ENCODE measurements at places on chromosomes 6 and 20.

DNA sequence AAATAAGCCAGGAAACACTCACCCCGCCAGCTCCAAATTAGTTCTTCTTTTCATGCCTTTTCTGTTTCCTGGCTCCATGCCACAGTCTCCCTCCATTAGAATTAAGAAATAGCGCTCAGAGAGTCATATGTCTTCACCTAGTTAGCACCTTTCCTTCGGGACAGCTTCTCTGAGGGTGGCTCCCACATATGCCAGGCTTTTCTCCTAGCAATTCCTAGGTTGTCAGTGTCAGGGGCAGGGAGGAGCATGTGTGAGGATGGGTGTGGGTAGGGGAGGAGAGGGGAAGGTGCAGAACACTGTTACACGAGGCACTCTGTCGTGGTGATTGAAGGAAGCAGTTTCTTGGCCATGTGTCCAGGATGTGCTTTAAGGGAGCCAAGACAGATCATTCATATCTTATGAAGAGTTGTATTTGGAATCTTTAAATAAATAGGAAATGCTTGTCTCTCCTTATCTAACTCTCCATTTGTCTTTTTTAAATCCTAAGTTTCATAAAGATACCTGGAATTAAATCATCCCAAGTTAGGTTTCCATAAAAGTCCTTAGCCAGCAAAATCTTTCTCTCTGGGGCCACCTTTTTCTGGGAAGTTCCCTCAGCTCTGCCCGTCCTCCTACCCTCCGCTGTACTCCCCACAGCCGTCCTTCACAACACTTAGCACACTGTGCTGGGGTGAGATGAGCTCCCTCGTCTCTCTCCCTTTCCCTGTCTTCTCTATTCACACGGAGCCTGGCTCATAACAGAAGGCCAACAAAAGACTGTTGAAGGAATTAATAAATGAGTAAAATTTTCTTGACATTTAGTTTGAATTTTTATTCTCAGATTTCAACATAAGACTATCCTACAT lies 361.0 kb downstream of the CD83 start:
- DNase-seq = no peak

DNA sequence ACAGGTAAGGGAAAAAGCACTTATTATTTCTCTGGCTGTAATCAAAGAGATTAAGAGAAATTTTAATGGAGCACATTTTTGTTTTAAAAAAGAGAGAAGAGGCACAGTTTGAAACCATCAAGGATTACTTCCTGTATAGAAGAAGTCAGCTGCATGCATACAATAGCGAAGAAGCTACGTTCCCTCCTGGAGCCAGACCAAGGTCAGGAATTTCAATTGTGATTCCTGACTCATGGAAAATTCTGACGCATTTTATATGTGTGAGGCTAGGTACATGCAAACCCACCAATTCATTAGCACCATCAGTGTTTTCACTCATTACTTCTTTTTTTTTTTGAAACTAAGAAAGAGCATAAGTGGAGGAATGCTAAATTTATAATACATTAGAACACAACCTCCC lies 232.7 kb upstream of the SGK1 start:
- no peak for DNase-seq

GRCh38 chr6:81996414-81996813 lies 243.9 kb upstream of the TENT5A start:
- DNase-seq = no peak

- no peak for DNase-seq
Measured at GRCh38 chr6:56938649-56939191, 16.2 kb upstream of the BEND6 start.

- DNase-seq = no peak
Measured at GRCh38 chr6:90691823-90692222, 105.0 kb upstream of the MAP3K7 start.

DNA sequence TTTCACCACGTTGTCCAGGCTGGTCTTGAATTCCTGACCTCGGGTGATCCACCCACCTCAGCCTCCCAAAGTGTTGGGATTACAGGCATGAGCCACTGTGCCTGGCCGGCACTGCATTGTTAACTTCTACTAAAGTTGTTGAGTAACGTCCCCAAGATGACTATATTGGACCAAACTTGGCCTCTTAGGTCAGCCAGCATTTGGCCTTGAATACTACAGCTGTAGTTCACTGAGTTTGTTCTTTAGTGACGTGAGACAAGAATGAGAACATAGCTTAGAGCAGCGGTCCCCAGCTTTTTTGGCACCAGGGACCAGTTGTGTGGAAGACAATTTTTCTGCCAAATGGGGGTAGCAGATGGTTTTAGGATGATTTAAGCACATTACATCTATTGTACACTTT lies 237.1 kb downstream of the TBC1D7 start:
- DNase-seq = no peak

- DNase-seq = no peak
Measured at GRCh38 chr6:45699663-45700062, 316.0 kb downstream of the CLIC5 start.

DNA sequence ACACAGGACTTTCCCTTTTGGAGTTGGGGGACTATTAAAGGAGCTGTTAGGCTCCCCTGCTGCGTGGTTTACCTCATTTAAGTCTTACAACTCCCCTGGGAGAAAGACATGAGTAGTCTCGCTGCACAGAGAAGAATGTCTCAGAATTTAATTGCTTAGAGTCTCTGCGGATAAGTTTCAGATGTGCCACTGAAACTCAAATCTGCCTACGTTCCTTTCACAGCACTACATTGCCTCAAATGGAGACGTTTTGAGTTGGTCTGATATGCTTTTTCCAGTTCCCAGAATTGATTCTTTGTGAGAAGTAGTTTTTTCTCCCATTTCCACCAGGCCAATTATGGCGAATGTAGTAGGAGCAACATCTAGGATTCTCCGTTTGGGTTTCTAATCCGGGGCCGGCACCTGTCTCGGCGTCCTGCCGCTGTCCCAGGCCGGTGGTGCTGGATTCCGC lies 532 bp upstream of the SLC35F1 start:
- no peak for DNase-seq

DNA sequence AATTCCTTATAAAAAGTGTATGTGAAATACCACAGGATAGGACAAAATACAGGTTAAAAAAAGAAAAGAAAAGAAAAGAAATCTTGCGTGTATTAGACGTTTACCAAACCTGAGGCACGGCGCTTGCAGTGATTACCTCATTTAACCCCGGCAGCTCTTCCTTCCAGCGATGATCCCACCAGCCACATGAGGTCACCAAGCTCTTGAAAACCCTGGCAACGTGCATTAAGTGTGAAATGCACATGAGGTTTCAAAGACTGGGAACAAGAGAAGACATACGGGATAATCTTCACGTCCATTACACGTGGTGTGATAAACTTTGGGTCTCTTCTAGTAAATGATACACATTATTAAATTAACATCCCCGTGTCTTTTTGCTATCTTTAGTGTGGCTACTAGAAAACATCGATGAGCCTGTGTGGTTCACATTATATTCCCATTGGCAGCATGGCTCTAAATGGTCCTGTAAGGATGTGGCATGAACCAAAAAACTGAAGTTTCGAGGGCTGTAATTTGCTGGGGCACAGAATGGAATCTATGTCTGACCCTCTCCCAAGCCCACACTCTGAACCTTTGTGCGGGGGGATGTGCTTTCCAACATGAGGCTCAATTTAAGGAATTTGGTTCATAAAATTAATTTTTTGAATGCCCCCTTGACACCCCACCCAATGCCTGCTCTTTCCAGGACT lies 59.2 kb upstream of the THBS2 start:
- DNase-seq = no peak

DNA sequence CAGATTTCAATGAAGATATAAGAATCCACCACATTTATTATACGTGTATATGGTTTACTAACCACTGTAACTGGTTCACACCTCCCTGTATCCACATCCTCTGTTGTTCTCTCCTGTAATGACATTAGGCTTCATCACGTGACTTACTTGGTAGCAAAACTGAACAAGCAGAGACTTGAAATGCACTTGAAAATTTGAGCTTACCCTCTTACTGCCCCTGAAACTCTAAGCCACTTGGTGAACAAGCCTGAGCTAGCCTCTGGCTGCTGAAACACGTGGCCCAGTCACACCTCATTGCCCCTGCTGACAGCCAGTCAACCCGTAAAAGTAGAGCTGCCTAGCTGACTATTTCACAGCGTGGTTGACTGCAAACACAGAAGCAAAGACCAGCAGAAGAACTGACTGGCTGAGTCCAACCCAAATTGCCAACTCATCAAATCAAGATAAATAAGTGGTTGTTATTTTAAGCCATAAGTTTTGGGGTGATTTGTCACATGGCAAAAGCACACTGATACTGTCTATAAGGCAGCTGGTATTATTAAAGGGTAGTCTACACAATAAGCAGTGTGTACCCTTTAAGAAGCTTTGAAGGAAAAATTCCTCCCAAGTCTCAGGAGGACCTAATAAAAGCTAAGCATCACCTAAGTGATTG lies 109.0 kb downstream of the RALGAPA2 start:
- no peak for DNase-seq

- no peak for DNase-seq
Measured at GRCh38 chr6:100877851-100878250, 3.3 kb downstream of the ASCC3 start.

- no peak for DNase-seq
Measured at GRCh38 chr6:36142971-36143838, 12.9 kb downstream of the MAPK13 start.

GRCh38 chr20:22824077-22824476 lies 211.0 kb upstream of the SSTR4 start:
- DNase-seq = no peak

- DNase-seq = no peak
Measured at GRCh38 chr6:15906420-15907016, 222.4 kb upstream of the MYLIP start.

GRCh38 chr6:33935439-33936080 lies 131.8 kb upstream of the MLN start:
- DNase-seq = no peak

All from activated CD4-positive, alpha-beta T cell treated with anti-CD3 and anti-CD28 coated beads, Interleukin-2, amount 50 U/mL, for 1 hour (primary cell).